ENCODE measurements at places on chromosomes 1 and 21.

GRCh38 chr1:45331436-45332345 is 5.0 kb downstream of the HPDL start:
- DNase-seq, result no peak

DNA sequence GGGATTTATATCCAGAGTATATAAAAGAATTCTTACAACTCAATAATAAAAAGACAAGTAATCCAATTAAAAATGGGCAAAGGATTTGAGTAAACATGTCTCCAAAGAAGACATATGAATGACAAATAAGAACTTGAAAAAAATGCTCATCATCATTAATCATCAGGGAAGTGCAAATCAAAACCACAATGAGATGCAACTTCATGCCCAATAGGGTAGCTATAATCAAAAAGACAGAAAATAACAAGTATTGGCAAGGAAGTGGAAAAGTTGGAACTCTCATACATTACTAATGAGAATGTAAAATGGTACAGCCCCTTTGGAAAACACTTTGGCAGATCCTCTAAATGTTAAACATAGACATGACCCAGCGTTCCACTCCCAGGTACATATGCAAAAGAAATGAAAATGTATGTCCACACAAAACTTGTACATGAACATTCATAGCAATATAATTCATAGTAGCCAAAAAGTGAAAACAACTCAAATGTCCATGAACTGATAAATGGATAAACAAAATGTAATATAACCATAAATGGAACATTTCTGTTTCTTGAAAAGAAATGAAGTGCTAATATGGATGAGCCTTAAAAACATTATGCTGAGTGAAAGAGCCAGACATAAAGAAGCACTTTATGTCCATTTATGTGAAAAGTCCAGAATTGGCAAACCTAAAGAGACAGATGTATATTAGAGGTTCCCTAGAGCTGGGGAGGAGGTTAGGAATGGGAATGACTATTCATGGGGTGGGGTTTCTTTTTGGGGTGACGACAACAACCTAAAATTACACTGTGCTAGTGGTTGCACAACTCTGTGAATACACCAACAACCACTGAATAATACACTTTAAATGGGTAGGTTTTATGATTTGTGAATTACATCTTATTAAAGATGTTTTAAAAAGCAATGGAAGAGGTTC is 259.7 kb downstream of the RHOU start:
- DNase-seq, result no peak

DNA sequence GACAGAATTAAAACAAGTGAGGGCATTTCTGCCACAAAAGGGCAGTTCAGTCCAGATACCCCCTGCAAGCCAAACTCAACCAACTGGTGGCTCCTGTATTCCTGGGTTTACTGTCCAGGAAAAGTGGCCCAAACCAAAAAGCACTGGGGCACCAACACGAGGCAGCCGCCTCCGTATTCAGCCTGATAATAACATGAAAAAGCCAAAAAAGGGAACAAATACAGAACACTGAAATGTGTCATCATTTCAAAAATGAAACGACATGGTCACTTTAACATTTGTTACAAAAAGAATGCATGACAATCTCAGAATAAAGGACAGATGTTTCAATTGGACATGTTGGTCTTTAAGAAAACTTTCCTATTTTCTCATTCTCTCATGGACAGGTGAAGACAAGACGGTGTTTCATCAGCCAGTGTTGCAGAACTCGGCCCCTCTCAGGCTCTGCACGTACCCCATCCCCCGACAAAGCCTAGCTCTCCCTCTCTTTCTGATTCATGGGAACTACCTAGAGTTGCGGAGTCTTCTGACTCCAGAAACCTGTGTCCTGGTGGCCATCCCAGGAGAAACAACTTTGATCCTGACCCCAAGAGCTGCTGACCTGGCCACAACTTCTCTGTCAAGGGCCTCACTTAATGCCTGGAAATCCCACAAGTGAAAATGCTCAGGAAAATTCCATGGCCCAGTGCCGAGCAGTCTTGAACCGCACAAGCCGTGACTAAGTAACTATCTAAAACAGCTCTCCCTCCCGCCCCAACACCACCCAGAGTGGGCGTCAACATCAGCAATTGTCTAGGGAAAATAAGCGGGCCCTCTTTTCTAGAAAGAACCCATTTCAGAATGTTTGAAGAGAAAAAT is 27.1 kb downstream of the ZBTB17 start:
- DNase-seq, result no peak

GRCh38 chr1:244704107-244704506 is 51.2 kb downstream of the DESI2 start:
- DNase-seq, result no peak

GRCh38 chr21:46057111-46057709 is 40.7 kb upstream of the COL6A2 start:
- no peak for DNase-seq

GRCh38 chr1:12851779-12852178 is 3.3 kb upstream of the HNRNPCL1 start:
- DNase-seq, result no peak

GRCh38 chr1:150566589-150567340 is 12.6 kb downstream of the MCL1 start:
- no peak for DNase-seq

DNA sequence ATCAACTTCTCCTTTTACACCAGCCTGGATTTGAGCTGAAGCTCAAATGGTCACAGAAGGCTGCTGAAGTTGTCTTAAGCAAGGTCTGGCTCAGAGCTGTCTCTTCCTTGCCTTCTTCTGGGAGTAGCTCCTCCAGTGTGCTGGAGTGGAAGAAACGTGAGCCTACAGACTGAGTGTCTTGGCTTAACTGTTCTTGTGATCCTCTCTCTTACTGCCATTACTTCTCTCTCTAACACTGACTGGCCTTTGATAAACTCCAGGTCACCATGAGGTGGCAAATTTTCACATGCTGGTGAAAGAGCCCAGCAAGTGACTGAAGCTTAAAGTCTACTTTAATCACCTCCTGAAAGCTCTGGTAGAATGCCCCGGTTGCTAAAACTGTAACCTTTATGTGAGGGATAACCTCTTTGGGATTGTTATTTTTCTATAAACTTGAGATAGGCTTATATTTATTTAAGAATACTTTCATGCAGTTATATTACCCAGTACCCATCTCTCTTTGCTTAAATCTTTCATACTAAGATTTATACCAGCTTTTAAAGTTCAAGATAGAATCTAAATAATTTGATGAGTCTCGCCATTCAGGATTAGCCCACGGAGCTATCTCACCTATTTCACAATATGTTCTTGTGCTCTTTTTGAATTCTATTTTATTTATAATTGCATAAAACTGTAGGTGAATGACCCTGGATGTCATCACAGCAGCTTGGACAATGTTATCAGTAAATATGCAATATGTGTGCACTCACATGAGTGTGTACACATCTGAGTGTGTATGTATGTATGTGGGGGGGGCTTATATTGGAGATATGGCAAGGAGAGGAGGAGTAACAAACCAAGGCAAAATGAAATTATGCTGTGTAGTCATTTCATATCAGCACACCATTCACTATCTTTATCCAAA is 924.0 kb downstream of the LTN1 start:
- DNase-seq, result no peak

GRCh38 chr1:90012300-90012699 is 17.4 kb downstream of the ZNF326 start:
- no peak for DNase-seq

DNA sequence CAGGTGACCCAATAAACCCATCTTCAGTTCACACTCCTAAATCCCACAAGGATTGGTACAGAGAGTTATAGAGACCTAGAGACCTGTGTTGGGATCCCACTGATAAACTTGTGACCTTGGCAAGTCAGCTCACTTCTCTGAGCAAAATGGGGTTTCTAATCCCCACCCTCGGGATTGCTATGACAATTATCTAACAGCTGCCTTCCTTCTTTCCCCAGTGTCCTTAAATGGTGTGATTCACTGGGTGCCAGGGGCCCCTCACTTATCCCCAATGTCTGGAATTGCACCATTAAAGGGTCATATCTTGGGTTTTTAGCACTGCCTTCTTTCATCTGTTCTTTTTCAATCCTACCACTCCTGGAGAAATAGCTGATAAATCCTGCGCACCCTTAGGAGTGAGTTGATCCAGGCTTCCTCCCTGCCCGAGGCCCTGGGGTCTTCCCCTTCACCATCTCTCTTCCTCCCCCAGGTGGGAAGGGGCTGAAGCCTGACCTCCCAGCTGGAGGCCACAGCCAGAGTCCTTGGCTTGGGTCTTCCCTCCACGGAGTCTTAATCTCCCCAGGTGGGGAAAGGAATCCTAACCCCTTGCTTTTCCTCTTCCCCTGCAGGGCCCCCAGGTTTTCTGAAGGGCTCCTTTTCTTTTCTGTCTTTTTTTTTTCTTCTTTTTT is 39.7 kb downstream of the LACTBL1 start:
- no peak for DNase-seq

- no peak for DNase-seq
Observed at GRCh38 chr1:60145771-60146170, 72.2 kb upstream of the C1orf87 start.

Measured in amygdala (tissue), 56 donors.